ENCODE measurements at places on chromosomes 3 and 15. TPM values are rescaled to one million over a fixed set of nuclear protein-coding genes. Genes with fewer than 3 reads are reported as not detected.

SEMA3F gene
- total RNA-seq = 1.6 TPM

GPR15 gene
- not detected for total RNA-seq

MEIS2 gene
- 10.9 TPM for total RNA-seq

TLR9 gene
- not detected for total RNA-seq

VPS13C gene
- 25.8 TPM for total RNA-seq

SNUPN gene
- total RNA-seq = 7.8 TPM

ATP8B4 gene
- total RNA-seq = 17.7 TPM

P2RY1 gene
- 7.5 TPM for total RNA-seq

WHAMM gene
- total RNA-seq = 4.0 TPM

CCR2 gene
- 3.4 TPM for total RNA-seq

SYNPR gene
- total RNA-seq = not detected

GRCh38 chr3:14913071-14913925 is 34.1 kb upstream of the NR2C2 start:
- H3K4me3 ChIP-seq = no peak overlapping the region
- no peak overlapping the region for H3K27ac ChIP-seq
- H3K36me3 ChIP-seq = no peaks in the 10 kb centered on the region
- no peaks in the 10 kb centered on the region for H3K27me3 ChIP-seq
- peaks cover 14% of the 10 kb centered on the region for H3K4me1 ChIP-seq

DNA sequence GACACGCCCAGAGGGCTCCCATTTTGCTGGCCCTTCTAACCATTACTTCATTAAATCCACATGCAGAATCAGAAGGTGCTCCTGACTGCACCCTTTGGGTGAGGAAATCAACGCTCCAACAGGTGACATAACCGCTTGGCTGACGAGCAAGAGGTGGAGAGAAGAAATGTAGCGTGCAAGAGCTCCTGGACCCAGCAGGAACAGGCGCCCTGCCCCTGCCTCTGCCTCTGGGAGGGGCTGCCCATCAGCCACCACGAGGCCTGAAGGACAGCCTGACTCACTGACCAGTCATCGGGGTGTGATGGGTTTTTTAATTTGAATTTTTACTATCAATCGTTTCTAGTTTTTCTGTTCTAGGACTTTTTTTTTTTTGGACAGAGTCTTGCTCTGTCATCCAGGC is 218.2 kb downstream of the ADAMTS17 start:
- H3K36me3 ChIP-seq = peaks cover 14% of the 10 kb centered on the region
- no peak overlapping the region for H3K4me3 ChIP-seq
- H3K27me3 ChIP-seq = no peaks in the 10 kb centered on the region
- no peak for DNase-seq
- H3K4me1 ChIP-seq = no peaks in the 10 kb centered on the region

- H3K36me3 ChIP-seq = no peaks in the 10 kb centered on the region
- no peaks in the 10 kb centered on the region for H3K27me3 ChIP-seq
- no peak for DNase-seq
- no peak overlapping the region for H3K27ac ChIP-seq
These were observed 48.1 kb downstream of the ACAP2 start for GRCh38 chr3:195394700-195395099.

GRCh38 chr3:172126741-172127140 is 87.4 kb downstream of the FNDC3B start:
- H3K27ac ChIP-seq = peak overlapping the region; percentile 45
- H3K4me3 ChIP-seq = no peak overlapping the region
- no peaks in the 10 kb centered on the region for H3K36me3 ChIP-seq
- DNase-seq = no peak

GRCh38 chr3:191919491-191920026 is 458.6 kb downstream of the PYDC2 start:
- H3K27me3 ChIP-seq = no peaks in the 10 kb centered on the region
- no peaks in the 10 kb centered on the region for H3K4me1 ChIP-seq
- no peaks in the 10 kb centered on the region for H3K36me3 ChIP-seq
- H3K4me3 ChIP-seq = no peak overlapping the region

GRCh38 chr15:89112341-89112971 is 24.2 kb downstream of the ABHD2 start:
- no peaks in the 10 kb centered on the region for H3K27me3 ChIP-seq
- peaks cover 9% of the 10 kb centered on the region for H3K4me1 ChIP-seq
- peak overlapping the region; percentile 91 for H3K27ac ChIP-seq
- no peak overlapping the region for H3K4me3 ChIP-seq
- no peak for DNase-seq

DNA sequence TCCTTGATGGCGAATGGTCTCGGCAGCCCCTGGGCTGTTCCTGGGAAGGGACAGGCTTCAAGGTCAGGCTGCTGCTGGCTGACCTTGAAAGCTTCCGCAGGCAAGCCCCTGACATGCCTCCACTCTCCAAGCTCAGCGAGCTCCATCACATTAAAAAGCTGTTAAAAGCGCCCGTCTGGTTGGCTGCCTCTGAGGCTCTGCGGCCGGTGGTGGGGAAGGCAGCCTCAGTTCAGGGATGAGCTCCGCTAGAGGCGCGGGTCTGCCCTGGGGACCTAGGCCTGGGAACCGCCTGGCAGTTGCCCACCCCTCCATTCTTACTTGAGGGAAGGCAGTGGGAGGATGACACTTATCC is 103.8 kb downstream of the LINGO1 start:
- no peak overlapping the region for H3K4me3 ChIP-seq
- no peaks in the 10 kb centered on the region for H3K36me3 ChIP-seq
- H3K4me1 ChIP-seq = no peaks in the 10 kb centered on the region
- DNase-seq = no peak
- no peaks in the 10 kb centered on the region for H3K27me3 ChIP-seq

DNA sequence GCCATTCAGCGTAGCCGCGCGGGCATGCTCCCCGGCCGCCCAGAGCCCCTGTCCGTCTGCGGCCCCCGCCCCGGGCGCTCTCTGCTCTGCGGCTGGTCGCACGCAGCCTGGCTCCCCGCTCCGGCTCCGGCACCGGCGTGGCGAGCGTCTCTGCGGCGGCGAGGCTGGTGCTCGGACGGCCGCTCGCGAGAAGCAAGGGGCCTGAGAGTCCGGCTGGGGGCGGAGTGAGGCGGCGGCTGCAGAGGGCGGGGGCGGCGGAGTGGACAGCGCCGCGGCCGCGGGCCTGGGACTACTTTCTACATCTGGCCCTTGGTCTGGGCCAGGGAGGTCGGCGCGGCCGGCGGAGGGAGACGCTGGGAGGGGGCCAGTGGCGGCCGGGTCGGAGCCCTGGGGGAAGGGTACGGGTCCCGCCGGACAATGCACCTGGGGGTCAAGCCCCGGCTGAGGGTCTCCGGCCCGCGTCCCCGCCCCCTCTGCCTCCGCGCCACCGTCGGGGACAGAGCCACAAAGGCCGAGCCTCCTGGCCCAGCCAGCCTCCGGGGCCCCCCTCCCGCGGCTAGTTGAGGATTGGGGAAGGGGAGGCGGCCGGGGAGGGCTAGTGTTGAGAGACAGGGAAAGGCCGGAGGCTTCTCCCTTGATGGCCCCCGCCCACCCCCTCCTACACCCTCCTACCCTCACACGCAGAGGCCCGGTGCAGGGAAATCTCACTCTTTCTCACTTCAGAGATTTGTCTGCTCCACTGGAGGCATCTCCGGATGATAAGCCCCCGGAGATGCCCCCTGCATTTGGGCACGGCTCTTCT is at the start of gene PRTG:
Gene PRTG, minus strand, starts transcription at position 226 of the 802 bp plus-strand sequence. Its CDS starts 221 bp downstream, at position 5.
- peak within 1 kb of the TSS; percentile 65 for H3K4me3 ChIP-seq
- DNase-seq = peak; percentile 63
- no peaks in the 10 kb centered on the region for H3K36me3 ChIP-seq
- peak within 1 kb of the TSS; percentile 12 for H3K27ac ChIP-seq
- H3K4me1 ChIP-seq = peaks cover 23% of the 10 kb centered on the region

- H3K27me3 ChIP-seq = no peaks in the 10 kb centered on the region
- no peak overlapping the region for H3K4me3 ChIP-seq
- H3K36me3 ChIP-seq = no peaks in the 10 kb centered on the region
- no peaks in the 10 kb centered on the region for H3K4me1 ChIP-seq
- no peak for DNase-seq
These were observed 352.0 kb upstream of the ADAMTS9 start for GRCh38 chr3:65039754-65040210.

DNA sequence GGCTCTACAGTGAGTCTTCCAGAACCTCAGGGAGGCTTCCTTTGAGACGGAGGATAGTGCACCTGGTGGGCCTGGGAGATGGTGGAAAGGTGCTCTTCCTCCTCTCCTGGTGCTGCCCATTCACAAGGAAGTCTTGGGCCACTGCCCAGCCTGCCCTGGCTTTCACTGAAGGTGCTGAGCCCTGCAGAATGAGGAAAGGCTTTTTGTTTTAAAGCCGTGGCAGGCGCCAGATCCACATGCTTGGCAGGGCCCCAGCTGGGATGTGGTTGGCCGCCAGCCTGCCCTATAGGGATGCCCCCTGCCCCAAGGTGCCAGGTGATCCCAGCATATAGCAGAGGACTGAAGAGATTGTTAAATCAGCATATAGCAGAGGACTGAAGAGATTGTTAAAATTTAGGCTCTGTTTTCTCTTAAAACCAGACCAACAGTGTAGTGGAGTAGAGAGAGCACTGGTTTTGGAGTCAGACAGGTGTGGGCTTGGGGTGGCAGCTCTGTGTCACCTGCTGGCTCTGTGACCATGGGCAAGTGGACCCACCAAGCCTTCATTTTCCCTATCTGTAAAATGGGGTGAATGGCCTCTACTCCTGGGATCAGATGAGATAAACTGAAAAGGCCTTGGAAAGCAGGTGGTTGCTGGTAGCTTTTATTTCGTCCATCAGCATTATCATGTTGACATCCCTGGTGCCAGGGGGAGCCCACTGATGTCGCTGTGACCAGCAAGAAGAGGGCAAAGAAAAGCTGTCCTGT is 53.3 kb downstream of the SLC6A6 start:
- no peaks in the 10 kb centered on the region for H3K4me1 ChIP-seq
- DNase-seq = no peak
- no peak overlapping the region for H3K4me3 ChIP-seq
- peaks cover 4% of the 10 kb centered on the region for H3K27me3 ChIP-seq

- no peaks in the 10 kb centered on the region for H3K4me1 ChIP-seq
- H3K4me3 ChIP-seq = no peak overlapping the region
- H3K27ac ChIP-seq = no peak overlapping the region
- no peak for DNase-seq
These were observed 1092.0 kb downstream of the NAALADL2 start for GRCh38 chr3:175951047-175951694.

DNA sequence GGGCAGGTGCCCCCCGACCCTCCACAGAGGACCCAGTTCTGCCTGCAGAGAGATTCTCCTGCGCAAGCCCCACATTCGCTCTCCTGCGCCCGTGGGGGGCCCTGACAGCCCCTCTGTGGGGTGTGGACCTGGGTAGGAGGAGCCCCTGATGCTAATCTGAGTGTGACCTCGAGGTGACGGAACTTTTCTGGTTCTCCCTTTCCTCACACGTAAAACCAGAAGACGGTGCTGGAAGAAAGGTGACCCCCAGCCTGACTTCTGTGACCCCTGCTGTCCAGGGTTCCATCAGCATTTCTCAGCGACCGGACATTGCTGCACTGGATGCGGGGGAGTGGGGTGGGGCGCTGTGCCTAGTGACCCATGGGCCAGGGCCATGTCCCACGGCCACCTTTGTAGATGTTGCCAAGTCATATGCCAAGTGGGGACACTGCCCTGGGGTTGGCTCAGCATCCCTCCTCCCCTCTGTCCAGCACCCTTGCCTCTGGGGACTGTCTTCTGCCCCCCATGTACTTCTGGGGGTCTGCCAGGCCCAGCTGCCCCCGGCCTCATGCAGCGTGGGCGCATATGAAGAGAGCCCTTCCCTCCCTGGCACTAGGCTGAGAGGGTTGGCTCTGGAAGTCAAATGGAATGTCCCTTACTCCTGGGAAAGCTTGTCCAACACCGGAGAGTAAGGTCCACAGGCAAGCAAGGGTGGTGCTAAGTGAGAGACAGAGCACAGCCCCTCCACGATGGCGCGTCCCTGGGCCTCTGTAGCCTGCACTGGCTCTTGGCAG is 129.1 kb upstream of the MEF2A start:
- no peaks in the 10 kb centered on the region for H3K27me3 ChIP-seq
- H3K4me1 ChIP-seq = no peaks in the 10 kb centered on the region
- DNase-seq = no peak
- no peaks in the 10 kb centered on the region for H3K36me3 ChIP-seq

DNA sequence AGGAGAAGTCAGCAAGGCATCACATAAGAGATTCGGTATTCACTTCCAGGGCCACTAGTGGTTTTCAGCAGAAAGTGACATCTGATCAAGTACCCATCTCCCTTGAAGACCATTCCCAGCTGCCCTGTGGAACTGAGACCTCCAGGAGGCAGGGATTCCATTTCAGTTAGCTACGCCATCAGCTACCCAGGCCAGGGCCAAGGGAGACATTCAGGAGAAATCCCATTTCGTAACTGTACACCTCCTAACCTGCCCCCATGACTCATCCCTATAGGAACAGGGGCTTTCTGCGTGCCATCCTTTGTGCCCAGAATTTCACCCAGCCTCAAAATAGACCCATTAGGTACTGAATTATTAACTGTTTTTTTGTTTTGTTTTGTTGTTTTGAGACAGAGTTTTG is 24.7 kb downstream of the SPATA12 start:
- H3K27ac ChIP-seq = no peak overlapping the region
- H3K4me1 ChIP-seq = no peaks in the 10 kb centered on the region
- no peak for DNase-seq
- no peaks in the 10 kb centered on the region for H3K27me3 ChIP-seq
- H3K4me3 ChIP-seq = no peak overlapping the region
- no peaks in the 10 kb centered on the region for H3K36me3 ChIP-seq

All from liver (tissue), 10 donors.